ENCODE measurements at places on chromosomes 2 and 18. TPM values are rescaled to one million over a fixed set of nuclear protein-coding genes. Genes with fewer than 3 reads are reported as not detected.

The ERMN gene
- not detected for total RNA-seq

The ABCB11 gene
- 0.25 TPM for total RNA-seq

The DCDC2C gene
- total RNA-seq, result not detected

The SNTG2 gene
- not detected for total RNA-seq

The COL5A2 gene
- 0.42 TPM for total RNA-seq

The PROKR1 gene
- 0.18 TPM for total RNA-seq

- no peak for DNase-seq
Measured at GRCh38 chr18:50651334-50651733, 91.4 kb downstream of the MAPK4 start.

- DNase-seq, result no peak
Measured at GRCh38 chr2:236970656-236971010, 115.1 kb upstream of the COPS8 start.

DNA sequence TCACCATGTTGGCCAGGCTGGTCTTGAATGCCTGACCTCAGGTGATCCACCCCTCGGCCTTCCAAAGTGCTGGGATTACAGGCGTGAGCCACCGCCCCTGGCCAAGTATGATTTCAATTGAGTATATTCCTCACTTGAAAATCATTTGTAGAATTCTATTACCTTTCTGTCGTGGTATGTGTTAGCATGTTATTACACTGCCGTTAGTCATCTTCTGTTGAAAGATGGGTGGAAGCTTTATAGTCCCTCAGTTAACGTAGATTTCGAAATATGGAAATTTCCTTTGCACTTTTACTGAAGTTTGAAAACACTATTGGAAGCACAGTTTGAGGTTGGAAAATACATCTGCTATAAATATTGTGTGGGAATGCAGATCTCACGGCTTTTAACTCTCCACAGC, 14.7 kb downstream of the NIFK start:
- DNase-seq, result no peak

DNA sequence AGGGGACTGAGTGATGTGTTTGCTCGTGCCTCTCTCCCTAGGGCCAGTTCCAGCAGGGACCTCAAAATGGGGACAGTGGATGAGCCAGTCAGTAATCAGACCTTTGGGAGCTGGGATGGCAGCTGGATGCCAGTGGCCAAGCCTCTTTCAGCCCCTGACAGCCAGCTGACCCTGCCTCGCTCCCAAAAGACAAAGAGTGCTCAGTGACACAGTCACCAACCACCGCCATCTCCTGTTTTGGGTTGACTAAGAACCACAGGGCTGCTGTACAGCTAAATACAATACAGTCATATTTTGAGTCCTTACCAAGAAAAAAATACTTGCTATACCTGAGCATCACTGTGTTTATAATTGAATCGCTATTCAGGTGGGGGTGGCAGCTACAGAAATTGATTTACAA, 75.7 kb downstream of the POU3F3 start:
- DNase-seq, result no peak

GRCh38 chr2:66431846-66432587, 2.9 kb upstream of the MEIS1 start:
- no peak for DNase-seq

DNA sequence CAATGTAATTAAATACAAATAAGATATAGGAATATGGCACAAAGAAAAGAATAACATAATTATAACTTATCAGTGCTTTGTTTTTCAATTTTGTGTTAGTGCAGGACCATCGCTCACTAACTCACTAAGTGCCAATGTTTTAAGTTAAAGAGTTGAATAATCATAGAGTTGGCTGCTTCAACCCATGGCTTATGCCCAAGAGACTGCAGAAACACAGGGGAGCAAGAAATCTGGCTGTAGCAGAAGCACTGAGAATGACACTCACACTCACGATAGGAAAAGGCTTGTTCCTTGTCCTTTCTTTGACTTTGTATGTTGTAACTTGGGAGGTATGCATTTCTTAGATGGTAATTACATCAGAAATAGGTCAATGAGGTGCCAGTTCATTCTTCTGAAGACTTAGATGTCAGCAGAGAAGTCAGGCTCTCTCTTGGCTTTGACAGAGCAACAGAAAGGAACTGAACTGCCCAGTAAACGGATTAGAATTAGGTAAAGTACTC, 852.2 kb downstream of the LRRTM4 start:
- no peak for DNase-seq

- DNase-seq, result peak; percentile 12
Measured at GRCh38 chr2:111100765-111101162, 19.9 kb upstream of the BCL2L11 start.

DNA sequence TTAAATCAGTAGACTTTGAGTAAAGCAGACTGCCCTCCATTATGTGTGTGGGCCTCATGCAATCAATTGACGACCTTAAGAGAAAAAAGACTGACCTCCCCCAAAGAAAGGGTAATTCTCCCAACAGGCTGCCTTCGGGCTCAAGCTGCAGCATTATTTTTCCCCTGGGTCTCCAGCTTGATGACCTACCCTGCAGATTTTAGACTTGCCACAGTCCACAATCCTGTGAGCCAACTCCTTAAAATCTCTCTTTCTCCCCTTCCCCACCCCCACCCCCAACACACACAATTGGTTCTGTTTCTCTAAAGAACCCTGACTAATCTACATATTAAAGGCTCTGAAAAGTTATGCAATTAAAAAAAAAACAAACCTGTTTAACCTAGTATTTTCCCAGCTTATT, 89.4 kb downstream of the RNF152 start:
- no peak for DNase-seq

GRCh38 chr2:3132966-3133365, 244.7 kb downstream of the EIPR1 start:
- no peak for DNase-seq

- no peak for DNase-seq
Measured at GRCh38 chr2:209113026-209113425, 310.8 kb upstream of the MAP2 start.

GRCh38 chr2:207135801-207136457, 29.8 kb downstream of the KLF7 start:
- no peak for DNase-seq

DNA sequence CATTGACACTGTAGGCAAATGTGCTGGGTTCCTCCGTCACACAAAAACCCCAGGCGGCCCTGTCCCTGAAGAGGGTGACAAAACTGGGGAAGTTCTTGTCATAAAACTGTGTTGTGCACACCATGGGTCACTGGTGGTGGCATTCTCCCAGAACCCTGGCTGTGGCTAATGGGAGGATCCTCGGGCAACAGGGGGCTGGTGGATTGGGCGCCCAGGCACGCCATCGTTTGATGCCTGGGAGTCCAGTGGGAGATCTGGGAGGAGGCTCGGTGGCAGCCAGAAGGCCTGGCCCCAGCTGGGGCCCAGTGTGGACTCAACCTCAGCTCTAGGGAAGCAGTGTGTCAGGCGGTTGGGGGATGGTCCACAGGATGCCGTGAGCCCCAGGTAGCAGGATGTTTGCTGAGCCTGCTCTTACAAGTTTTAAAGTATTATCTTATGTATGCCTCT, 140.7 kb downstream of the ACOXL start:
- no peak for DNase-seq
